Stimulated activated CD8-positive, alpha-beta memory T cell treated with anti-CD3 and anti-CD28 coated beads, Interleukin-4, amount 100 ng/mL, for 4 hours (primary cell): ENCODE measurements at places on chromosomes 2 and 18.

DNA sequence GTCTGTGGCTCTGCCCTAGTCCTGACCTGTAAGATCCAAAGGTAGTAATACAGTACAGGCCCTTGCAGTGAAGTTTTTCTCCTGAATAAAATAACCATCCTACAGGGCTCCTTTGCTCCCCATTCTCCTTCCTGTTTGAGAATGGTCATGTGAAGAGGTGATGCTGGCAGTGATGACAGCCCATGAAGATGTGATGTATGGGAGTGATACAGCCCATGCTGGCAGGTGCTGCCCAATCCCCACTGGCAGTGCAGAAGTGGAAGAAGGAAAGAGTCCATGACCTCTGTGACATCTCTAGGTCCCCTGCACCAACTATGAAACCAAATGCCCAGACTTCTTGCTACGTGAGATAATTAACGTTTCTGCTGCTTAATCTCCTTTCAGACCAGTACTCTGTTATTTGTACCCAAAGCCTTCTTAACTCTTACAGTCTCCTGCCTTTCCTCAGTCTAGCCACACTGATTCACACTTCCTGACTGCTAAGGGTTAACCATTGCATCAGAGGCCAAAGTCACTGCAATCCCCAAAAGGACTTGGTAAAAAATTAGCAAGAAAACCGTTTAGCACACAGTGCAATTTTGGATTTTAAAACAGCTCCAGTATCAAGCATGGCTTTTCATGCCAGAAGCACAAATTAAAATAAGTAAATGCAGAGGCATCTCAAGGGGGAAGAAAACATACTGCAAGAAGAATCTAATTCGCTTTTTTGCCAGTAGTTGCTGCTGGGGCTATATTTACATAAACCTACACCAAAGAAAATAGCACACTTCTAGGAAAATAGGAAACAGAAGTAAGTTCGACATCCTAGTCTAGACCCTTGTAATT lies 98.0 kb downstream of the STK39 start:
- DNase-seq: no peak

- no peak for DNase-seq
Observed at GRCh38 chr18:77059294-77059916, 73.2 kb downstream of the MBP start.

DNA sequence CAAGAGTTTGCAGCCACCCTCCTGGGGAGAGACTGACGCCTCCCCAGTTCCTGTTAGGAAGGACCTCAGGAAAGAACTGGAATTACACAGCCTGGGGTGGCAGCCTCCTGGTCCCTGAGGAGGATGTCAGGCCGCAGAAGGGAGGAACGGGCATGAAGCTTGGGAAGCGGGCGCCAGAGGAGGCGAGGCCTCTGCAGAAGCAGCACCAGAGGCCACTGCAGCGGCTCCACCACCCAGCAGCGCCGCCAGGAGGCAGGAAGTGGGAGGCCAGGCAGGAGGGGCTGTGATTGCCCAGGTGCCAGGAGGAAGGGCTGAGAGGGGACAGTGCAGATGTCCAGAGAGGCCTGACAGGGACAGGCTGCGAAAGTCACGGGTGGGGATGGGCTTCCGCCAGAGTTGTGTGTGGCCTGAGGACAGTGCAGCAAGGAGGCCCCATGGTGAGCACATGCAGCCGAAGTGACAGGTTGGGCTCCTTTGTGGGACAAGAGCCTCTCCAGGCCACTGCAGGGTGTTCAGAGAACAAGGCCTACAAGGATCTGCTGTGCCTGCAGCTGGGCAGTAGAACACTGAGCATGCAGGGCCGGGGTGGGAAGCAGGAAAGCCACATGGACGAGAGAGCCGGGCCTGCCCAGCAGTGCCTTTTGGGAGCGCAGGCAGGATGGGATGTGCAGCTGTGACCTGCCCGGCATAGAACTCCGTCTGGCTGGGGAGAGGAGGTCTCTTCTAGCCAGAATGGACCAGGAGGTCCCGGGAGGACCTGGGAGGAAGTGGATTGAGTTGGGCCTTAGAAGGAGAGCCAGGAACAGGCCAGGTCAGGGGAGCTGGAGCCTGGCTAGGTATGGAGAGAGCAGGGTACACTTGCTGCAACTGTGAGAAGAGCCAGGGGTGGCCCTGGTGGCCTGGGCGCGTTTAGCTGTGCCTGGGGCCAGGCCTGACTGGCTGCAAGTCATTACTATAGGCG lies 39.1 kb upstream of the ALPP start:
- DNase-seq: no peak

GRCh38 chr18:55444536-55444935 lies 143.5 kb downstream of the TCF4 start:
- DNase-seq: no peak

DNA sequence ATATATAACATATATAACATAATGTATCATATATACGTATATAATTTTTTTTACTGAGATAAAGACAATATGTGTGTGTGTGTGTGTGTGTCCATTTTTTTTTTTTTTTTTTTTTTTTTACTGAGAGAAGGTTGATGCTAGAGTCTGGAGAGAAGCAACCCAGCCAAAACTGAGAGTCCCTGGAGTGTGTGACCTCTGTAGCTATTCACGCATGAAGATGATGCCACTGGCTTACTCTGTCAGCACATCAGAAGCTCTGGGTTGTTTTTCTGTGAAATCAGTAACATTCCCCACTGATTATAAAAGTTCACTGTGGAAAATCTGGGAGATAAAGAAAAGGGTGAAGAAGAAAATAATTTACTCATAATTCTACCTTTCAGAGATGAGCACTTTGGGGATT lies 27.2 kb downstream of the CCDC195 start:
- no peak for DNase-seq
